ENCODE measurements at places on chromosomes 7 and 10.

DNA sequence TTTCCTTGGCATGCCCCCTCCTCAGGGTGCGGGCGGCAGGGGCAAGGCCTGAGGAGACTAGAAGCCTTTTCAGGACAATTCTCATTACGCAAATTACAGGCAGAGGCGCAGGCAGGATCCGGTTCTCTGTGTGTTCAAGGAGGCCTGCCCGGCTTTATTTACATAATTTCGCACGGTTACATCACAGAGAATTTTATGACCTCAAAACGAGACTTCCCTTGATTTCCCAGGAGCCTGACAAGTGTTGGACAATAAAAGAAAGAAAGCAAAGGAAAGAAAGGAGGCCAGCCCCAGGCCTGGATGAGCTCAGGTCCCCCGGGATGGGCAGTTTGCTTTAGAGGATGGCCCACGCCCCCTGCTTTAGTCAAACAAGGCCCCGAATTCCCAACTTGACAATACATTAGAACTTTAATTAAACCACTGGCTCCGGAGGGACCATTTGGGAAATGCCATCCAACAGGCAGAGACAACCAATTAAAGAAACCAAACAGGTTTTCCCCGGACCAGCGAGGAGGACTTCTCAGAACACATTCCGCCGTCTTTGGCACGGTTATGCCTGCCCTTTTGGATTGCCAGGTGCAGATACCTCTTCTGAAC is 2.9 kb downstream of the MNX1 start:
- DNase-seq, result no peak

GRCh38 chr7:66050990-66051448 is 24.6 kb upstream of the ASL start:
- peak; percentile 100 for DNase-seq

DNA sequence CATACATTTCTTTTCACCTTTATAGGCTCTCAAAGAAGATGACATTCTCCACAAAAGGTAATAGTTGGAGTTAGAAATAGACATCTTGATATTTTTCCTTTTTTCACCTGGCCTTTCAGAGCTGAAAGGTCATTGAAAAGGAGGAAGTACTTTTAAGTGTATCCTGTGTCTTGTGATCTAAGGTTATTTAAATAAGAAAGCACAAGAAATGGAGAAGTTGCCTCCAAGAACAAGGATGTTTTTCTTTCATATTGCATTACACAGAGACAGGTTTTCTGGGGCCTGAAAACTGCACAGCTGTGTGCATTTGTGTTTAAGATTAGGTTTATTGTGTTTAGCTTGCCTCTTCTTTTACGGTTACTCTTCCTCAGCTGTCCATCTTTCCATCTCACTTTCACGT is 103.4 kb upstream of the SEMA3D start:
- DNase-seq, result no peak

- peak; percentile 5 for DNase-seq
Observed at GRCh38 chr7:111787741-111788140, 225.4 kb upstream of the IMMP2L start.

DNA sequence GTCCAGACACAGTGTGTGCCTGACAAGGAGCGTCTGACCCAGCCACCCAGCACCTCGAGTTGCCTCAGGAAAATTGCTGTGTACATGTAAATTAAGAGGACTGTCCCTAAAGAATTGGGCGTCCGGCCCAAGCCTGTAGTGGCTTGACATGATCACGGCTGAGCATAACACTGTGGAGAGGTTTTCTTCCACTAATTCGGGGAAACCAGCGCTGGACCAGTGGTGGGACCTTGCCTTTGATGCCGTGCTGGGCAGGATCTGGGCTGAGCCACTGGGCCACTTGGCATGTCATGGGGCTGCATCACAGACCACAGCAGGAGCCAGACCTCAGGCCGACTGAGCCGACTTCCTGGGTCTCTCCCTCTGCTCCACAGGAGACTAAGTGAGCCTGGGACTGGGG is 282.5 kb downstream of the GLRX3 start:
- DNase-seq, result no peak

All from AG10803 (cell line).